Foreskin fibroblast (primary cell): ENCODE measurements at places on chromosomes 4 and X.

DNA sequence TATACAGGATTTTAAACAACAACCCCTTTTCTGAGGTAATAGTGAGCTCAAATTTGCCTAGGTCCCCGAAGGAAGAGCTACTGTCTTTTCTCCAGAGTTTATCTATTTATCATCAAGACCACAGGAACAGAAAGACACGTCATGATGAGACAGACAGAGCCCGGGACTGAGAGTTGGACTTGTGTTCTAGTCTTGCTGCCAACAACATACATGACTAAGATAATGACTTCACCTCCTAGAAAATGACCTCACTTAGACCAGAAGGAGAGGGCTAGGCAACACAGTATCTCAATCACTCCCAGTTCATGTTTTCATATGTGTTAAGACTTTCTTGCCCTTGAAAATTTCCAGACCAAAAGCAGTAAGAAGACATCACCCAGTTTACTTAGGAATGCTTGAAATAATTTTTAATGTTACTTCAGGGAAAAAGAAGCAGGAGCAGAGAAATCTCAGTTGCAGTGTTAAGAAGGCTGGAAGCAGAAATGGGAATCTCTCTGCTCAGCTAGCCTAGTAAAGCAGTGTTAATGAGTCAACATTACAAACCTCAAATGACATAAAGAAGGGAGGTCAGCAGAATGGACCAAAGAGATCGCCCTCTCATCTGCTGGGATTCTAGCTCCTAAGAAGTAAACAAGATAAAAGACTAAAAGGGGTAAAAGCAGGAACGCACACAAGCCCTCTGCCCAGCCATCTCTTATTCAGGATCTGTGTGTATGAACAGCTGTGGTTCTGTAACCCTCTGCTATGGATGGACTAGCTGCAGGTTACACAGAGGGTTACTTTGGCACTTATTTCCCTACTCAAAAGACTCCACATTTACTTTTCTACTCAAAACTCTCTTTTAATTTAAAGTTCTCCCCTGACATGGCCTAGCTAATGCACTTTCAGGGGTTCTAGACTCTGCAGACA lies 24.8 kb downstream of the PDGFC start:
- DNase-seq: peak; percentile 98

GRCh38 chr4:110175634-110176033 lies 22.8 kb downstream of the ELOVL6 start:
- peak; percentile 79 for DNase-seq

DNA sequence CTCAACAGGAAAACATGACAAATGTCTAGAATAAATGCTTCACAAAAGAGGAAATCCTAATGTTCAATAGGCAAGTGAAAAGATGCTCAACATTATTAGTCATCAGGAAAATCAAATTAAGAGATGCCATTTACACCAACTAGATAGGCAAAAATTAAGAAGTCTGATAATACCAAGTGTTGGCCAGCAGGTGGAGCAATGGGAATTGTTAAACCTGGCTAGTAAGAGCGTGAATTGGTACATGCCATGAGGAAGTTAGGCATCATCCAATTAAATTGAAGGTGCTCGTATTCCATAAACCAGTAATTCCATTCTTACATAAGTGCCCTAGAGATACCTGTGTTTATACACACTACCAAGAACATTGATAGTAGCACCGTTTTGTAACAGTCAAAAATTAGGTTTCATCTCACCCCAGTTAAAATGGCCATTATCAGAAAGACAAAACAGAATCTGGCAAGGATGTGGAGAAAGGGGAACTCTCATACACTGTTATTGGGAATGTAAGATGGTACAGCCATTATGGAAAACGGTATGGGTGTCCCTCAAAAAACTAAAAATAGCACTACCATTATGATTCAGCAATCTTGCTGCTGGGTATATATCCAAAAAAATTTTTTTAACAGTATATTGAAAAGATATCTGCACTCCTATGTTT lies 14.0 kb upstream of the ZCCHC18 start:
- DNase-seq: peak; percentile 41

GRCh38 chrX:34437586-34437985 lies 219.5 kb downstream of the TMEM47 start:
- no peak for DNase-seq

GRCh38 chr4:102218656-102219055 lies 126.6 kb downstream of the SLC39A8 start:
- no peak for DNase-seq

DNA sequence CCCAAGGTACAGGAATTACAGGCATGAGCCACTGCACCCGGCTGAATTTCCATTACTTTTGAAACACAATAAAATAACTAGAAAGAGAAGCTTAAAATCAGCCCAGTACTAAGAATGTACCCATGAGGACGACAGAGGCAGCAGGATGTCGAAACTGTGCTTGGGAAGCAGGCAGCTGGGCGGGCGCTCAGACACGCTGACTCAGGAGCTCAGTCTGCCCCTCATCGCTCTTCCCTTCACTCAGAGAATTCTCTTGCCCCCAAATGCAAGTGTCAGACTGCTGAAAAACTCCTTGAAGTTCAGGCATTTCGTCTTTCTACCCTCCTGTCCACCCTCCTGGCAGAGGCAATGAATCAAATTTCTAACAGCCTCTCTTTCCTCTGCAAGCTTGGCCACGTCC lies 41.0 kb upstream of the CDKN2AIP start:
- peak; percentile 52 for DNase-seq

DNA sequence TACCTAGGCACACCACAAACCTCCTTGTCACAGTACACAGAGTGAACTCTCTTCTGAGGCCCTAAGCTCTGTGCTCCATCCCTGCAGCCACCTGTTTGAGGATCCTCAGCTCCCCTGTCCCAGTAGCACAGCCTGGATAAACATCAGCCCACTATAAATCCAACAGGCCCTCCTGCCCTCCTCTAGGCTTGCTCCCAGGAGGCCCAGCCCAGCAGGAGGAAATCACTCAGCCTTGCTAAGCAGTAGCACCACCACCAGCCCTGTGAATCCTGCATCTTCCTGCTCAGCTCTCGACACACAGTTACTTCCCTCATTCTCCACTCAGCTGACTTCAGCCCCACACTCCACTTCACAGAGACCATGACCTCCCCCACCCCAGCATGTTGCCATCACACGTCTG lies 273.9 kb downstream of the BCOR start:
- no peak for DNase-seq

DNA sequence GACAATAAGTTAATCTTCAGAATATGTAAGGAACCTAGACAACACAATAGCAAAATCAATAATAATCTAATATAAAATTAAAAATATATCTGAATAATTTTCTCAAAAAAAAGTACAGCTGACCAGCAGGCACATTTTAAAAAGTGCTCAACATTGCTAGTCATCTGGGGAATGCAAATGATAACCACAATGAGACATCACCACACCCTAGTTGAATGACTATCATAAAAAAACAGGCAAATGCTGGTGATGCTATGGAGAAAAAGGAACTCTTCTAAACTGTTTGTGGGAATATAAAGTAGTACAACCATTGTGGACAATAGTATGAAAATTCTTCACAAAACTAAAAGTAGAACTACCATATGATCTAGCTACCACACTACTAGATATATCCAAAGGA lies 956.9 kb upstream of the NDST4 start:
- peak; percentile 12 for DNase-seq

DNA sequence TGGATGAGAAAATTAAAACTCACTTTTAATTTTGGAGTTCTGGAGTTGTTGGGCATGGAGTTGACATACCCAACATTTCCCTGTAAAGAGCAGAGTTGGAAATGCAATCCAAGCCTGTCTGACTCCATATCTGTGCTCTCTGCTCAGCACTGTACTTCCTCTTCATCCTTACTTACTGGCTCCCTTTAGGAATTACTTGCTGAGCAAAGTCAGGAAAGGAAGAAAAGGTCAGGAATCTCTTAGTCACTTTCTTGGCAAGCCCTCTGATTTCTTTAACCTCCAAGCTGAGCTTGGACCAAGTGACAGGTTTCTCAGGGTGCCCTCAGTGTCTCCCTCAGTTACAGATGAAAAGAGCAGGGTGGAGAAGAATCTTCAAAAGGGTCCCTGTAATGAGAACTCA lies 501.5 kb downstream of the ZIC3 start:
- DNase-seq: no peak

DNA sequence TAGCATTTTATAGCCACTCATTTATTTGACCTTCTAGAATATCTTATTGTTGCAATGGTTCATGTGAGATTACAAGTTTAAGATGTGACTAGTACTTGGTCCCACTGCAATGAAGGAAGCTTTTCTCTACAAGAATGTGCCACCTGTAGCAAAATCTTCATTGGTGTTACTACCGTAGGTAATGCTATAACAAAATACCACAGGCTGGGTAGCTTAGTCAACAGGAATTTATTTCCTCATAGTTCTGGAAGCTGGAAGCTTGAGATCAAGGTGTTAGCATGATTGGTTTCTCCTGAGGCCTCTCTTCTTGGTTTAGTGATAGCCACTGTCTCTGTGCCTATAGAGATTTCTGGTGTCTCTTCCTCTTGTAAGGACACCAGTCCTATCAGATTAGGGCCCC lies 441.0 kb downstream of the GPM6A start:
- no peak for DNase-seq

- DNase-seq: no peak
Measured at GRCh38 chrX:12770440-12770839, 20.8 kb upstream of the PRPS2 start.

GRCh38 chr4:111754003-111754402 lies 391.3 kb upstream of the FAM241A start:
- no peak for DNase-seq

GRCh38 chr4:117768610-117769009 lies 265.7 kb upstream of the NDST3 start:
- DNase-seq: no peak

- DNase-seq: no peak
Measured at GRCh38 chr4:8238515-8239053, 31.0 kb upstream of the HTRA3 start.

GRCh38 chrX:145843146-145843904 lies 25.7 kb downstream of the SLITRK2 start:
- DNase-seq: no peak

DNA sequence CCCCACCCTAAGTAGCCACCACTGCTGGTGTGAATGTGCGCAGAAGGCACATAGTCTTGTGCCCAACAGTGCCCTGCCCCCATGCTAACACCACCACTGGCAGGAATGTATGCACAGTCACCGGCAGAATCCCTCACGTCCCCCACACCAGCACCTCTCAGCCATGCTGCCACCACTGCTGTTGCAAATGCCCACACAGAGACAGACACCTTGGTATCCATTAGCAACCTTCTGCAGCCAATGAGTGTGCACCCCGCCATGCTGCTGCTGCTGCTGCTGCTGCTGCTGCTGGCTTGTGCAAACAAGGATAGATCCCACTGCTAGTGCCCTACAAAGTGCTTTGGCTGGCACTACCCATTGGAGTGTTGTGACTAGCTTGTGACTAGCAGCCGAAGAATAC lies 52.4 kb upstream of the MMAA start:
- no peak for DNase-seq

DNA sequence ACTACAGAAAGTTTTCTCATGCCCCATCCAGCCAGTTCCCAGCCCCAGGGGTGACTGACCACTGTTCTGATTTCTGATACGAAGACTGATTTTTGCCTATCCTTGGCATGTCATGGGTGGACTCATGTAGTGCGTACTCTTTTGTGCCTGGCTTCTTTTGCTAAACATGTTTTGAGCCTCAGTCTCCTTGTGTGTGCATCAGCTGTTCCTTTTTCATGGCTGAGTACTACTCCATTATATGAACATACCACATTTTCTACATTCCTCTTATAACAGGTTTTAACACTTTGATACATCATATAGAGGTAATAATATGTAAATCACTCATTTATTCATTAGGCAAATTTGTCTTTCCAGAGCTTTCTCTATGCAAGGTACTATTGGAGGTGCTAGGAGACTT lies 126.7 kb downstream of the ANAPC4 start:
- DNase-seq: no peak

DNA sequence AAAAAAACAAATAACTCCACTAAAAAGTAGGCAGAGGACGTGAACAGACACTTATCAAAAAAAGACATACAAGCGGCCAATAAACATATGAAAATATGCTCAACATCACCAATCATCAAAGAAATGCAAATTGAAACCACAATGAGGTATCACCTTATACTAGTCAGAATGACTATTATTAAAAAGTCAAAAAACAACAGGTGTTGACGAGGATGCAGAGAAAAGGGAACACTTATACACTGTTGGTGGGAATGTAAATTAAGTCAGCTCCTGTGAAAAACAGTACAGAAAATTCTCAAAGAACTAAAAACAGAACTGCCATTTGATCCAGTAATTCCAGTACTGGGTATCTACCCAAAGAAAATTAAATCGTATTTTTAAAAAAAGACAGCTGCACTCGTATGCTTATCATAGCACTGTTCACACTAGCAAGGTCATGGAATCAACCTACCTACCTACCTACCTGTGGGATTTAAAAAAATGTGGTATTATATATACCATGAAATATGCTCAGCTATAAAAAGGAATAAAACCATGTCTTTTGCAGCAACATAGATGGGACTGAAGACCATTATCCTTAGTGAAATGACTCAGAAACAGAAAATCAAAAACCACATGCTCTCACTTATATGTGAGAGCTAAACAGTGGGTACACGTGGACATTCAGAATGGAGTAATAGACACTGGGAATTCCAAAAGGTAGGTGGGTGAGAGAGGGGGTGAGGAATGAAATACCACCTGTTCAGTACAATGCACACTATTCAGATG lies 24.8 kb upstream of the PTPN13 start:
- DNase-seq: no peak

DNA sequence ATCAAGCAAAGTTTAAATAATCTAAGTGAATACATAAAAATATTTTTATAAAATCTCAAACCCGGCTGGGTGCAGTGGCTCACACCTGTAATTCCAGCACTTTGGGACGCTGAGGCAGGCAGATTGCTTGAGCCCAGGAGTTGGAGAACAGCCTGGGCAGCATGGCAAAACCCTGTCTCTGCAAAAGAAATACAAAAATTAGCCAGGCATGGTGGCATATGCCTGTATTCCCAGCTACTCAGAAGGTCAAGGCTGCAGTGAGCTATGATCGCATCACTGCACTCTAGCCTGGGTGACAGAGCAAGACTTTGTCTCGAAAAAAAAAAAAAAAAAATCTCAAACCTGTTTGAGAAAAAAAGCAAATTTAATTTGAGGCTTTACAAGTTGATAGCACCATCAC lies 96.9 kb upstream of the GPR34 start:
- DNase-seq: no peak

- no peak for DNase-seq
Measured at GRCh38 chrX:153777261-153778090, 3.4 kb upstream of the SRPK3 start.

- DNase-seq: peak; percentile 76
Measured at GRCh38 chr4:105399532-105400161, 74.2 kb downstream of the PPA2 start.

DNA sequence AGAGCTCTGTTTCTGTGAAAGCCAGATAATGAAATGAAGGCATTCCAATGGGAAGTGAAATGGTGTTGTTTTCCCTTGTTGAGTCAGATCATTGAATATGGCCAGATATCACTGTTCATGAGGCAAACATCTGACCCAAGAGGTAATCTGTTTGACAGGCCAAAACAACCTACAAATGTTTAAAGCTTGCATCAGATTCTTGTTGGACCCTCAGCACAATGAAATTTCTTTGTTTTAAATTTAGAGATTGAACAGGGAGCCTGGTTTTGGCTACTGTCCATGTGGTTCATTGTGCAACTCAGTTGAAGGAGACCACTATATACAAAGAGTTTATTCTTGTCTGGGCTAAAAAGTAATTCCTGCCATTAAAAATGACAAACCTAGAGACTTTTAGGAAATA lies 159.1 kb downstream of the AFF2 start:
- DNase-seq: no peak

- no peak for DNase-seq
Measured at GRCh38 chr4:108840426-108840975, 77.6 kb upstream of the ETNPPL start.
